Effector memory CD8-positive, alpha-beta T cell (primary cell): ENCODE measurements at places on chromosomes 1 and 21.

- no peak for DNase-seq
These were observed 85.5 kb upstream of the PALMD start for GRCh38 chr1:99560207-99561040.

DNA sequence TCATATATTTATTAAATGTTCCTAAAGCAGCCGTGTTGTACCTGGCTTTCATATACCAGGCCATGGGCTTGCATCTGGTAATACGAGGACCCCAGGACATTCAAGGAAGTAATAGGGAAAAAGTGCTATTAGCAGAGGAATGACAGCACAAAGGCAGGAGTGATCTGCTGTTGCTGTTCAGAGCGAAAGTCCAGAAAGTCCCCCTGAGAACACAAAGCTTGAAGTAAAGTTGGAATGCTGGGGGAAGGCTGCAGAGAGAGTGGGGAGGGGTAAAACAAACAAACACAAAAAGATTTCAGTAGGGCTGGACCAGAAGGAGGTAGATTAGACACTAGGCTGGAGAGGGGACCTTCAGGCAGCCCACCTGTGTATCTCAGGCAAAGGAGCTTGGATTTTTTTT is 94.6 kb upstream of the C8B start:
- no peak for DNase-seq

- DNase-seq, result no peak
These were observed 69.1 kb downstream of the SLC66A1 start for GRCh38 chr1:19381261-19381660.

GRCh38 chr1:169326956-169327268 is 40.7 kb downstream of the NME7 start:
- no peak for DNase-seq

DNA sequence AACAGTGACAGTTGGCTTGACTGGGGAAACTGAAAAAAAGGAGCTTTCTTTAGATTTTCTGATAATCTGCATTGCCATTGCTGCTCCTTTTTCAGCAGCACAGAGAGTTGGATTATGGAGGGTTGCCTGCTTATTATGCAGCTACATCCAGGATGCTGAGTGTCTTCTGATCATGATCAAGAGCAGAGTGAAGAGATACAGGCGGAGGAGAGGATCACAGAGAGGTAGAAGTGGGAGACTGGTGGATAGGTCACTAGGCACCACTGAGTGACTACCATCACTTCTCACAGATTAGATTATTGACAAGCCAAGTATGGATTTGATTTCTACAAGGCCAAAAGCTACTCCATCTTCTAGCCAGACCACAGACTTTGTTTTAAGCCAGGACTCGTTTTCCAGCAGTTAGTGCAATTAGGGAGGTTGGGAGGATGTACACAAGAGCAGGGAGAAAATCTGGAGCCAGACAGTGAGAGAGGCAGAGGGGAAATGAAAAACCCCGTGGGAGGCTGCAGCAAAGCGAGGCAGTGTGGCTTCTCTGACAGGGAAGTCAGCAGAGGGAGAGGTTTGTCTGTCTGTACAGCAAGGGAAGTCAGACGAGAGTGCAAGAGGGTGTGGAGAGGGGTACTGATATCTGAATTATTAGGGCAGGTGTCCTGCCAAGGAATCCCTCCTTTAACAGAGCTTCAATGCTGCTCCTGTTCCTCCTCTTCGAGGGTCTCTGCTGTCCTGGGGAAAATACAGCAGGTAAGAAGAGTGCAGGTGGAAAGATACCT is at the start of gene CD1E:
TSS of gene CD1E (plus strand) at position 592 of the 773 bp plus-strand sequence. CDS start at position 687, 95 bp downstream.
- no peak for DNase-seq

DNA sequence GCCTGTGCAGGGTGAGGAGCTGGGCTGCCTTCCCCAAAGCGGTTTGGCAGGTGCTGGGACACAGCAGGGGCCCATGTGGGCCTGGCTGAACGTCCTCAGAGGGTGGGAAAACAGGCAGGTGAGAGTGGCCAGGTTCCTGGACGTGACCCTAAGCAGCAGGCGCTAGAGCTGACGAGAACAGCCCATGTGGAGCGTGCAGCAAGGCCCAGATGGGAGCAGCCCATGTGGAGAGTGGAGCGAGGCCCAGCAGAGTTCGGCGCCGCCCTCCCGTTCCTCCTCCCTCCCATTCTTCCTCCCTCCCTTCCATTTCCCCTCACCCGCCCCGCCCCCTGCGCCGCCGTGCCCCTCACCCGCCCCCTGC is 314.4 kb upstream of the VAMP3 start:
- no peak for DNase-seq

DNA sequence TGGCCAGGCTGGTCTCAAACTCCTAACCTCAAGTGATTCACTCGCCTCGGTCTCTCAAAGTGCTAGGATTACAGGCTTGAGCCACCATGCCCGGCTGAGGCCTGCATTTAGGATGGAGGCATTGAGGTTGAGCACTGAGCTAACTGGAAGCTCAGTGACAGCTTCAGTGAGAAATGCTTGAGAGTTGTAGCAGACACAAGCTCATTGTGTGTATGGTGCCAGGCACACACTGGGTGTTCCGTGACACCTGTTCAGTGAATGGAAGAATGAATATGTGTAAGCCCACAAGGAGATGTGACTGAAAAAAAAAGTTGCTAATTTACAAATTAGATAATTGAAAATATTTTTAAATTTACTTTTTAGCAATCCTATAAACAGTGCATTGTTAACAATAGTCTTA is 21.8 kb downstream of the LURAP1 start:
- DNase-seq, result no peak

- no peak for DNase-seq
These were observed 69.6 kb upstream of the B3GALT2 start for GRCh38 chr1:193256019-193256418.

DNA sequence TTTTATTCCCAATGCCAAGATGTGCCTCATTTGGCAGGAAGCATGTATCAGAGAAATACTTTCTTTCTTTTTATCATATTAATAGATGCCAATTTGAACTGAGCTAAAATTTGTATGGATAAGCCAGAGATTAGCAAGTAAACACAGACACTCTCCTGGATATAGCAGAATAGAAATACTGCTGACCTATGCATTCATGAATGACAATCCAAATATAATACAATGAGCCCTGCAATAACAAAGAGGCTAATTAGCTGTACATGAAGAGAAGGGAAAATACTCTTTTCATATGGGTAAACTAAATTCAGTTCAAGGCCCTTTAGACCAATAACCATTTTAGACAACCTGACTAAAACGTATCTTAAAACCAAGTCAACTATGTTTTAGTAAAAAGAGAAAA is 388.1 kb upstream of the NR5A2 start:
- no peak for DNase-seq

DNA sequence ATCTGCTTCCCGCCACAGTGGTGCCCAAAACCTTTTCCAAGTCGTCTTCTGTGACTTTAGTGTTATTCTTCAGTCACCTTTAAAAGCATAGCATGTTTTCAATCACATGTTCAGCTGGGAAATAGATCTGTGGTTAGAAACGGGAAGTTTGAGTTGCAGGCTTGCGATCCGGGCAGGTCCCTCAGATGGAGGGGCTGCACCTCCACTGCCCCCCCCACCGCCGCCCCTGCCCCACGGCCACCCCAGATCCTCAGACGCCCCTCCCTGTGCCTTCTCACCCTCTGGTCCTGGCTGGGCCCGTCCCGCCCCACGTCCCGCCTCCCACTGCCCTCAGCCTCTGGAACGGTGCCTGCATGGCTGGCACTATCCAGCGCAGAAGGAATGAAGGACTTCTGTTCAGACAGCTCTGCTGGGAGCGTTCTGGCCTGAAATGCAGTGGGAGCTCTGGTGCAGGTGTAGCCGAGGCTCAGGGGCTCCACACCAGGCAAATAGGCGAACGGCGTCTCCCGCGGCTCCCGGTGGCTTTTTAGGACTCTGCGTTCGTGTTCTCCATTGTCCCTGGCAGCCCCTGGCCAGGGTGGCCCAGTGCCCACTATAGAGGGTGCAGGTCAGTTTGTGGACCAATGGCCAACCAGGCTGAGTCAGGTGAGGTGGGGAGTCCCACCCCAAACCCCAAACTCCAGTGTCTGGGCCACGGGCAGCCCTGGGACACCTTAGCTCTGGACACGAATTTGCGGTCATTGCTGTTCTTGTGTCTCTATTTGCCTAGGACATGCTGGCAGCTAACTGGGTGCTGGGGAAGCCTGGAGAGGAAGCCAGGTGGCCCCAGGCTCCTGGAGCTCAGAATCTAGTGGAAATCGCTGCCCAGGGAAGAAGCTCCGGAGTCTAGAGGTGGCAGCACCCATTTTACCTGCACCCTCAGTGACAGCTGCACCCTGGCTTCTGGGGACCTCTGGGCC is 67.1 kb downstream of the FAAP20 start:
- DNase-seq, result no peak

GRCh38 chr1:206883160-206883559 is 14.1 kb upstream of the IL24 start:
- no peak for DNase-seq

GRCh38 chr1:156270314-156270713 is 12.3 kb downstream of the SMG5 start:
- DNase-seq, result no peak

GRCh38 chr1:156258859-156259258 is 11.0 kb upstream of the PAQR6 start:
- DNase-seq, result no peak

GRCh38 chr1:229326601-229327000 is 16.2 kb downstream of the CCSAP start:
- DNase-seq, result no peak

DNA sequence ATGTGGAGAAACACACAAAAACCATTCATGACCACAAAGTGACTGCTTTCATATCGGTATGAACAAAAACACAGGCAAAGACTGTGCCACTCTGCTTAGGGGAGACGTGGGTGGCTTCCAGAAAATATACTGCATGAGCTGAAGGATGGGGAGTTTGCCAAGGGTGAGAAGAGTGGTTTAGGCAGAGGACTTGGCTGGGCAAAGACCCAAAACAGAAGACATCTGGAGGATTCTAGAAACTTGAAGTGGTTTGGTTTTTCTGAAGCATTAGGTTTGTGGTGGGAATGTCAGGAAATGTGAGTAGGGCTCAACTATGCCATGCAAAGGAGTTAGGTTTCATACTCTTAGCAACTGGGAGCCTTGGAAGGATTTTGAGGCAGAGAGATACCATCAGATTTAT is 26.6 kb upstream of the DNM3 start:
- DNase-seq, result no peak

- DNase-seq, result no peak
These were observed 32.0 kb upstream of the INSL5 start for GRCh38 chr1:66833112-66833511.

- DNase-seq, result no peak
These were observed 69.8 kb downstream of the HFM1 start for GRCh38 chr1:91334856-91335255.

- DNase-seq, result no peak
These were observed 46.1 kb upstream of the SRP9 start for GRCh38 chr1:225731491-225731890.

DNA sequence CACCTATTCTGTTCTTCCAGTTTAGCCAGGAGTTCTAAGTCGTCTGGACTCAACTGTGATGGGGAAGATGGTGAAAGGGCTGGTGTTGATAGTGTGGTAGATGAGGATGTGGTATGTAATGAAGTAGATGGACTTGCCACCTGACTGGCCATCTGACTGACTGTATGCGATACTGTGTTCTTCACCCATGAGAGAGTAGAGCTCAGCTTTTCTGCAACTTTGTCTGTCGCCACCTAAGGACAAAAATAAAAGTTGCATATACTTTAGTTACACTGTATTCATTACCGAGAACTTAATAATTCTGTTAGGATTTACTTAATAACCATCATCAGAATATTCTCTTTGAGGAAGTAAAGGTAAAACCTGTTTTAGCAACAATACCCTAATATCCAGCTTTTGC is 48.5 kb downstream of the EVI5 start:
- DNase-seq, result no peak

DNA sequence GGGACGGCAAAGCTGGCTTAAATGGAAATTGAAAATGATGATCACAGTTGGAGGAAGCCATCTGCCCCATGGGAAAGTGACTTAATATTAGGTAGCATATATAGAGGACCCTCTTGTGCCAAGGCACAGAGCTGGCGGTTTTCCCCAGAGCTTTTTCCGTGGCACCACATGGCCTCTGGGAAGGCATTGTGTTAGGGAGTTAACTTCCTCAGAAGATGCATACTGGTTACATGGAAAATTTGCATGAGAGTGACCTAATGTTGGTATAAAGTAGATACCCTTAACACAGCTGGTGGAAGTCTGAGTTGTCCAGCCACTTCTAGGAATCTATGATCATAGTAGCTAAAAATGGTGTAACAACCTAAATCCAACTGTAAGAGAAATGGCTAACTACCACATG is 27.3 kb downstream of the CAP1 start:
- DNase-seq, result no peak

GRCh38 chr1:156113282-156113950 is 1.1 kb upstream of the LMNA start:
- no peak for DNase-seq

DNA sequence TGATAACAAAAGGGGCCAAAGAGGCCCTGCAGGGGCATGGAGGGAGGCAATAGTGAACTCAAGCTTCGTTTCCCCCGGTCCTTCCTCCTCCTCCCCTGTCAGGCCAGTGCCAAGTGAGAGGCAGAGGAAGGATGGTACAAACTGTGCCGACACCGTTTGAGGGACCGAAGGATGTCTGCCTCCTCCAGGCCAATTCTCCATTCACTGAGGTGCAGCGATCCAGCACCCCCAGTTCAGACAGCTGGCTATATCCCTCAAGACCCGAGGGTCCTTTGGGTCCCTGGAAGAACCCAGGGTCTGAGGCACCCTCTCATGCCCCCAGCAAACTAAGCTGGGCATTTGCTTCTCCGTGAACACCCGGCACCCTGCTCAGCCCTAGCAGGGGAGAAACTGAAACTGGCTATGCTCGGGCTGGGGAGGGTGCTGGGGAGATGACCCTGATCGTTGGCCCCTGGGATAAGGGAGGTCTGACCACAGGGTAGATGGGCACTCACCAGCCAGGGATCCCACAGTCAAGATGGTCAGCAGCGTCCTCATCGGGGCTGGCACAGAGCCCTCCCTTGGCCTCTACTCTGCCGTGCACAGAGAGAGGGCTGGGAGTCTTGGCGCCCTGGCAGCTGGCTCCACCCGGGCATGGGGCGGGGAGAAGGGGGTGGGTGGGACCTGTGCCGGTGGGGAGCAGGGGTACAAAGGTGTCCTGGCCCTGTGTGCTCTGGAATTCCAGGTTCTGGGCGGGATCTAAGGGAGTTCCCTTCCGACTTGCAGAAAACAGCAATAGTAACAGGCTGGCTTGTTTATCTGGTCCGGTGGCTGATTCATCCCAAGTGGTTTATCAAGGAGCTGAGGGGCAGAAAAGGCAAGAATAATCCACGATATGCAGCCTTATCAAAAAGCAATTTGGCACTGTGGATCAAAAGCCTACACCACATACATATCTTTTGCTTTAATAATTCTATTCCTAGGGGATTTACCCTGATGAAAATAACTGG is at the start of gene IL22RA1:
TSS of gene IL22RA1 (minus strand) at position 595 of the 989 bp plus-strand sequence. CDS start at position 537, 58 bp downstream.
- DNase-seq, result no peak
